ENCODE measurements at places on chromosomes 3 and 15.
A peak's percentile ranks its signal among the peaks of the same experiment; 100 is the strongest.

DNA sequence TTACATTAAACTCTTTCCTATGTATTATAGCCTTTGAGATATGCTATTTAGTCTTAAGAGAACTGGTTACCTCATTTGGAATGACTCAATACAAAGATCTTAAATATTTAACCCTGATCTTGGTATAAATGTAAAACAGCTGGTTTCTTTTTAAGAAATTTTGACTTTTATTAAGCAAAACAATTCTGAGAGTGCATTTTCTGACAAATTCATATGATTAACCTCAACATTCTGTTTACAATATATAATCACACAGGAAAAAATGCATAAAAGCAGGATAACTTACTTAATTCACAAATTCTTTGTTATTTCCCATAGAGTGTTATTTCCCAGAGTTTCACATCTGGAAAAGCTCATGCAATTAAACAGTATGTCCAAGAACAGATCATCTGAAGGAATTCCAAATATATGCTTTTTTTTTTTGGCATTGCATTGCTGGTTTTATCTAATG, 400.4 kb upstream of the THBS1 start:
- DNase-seq = no peak

DNA sequence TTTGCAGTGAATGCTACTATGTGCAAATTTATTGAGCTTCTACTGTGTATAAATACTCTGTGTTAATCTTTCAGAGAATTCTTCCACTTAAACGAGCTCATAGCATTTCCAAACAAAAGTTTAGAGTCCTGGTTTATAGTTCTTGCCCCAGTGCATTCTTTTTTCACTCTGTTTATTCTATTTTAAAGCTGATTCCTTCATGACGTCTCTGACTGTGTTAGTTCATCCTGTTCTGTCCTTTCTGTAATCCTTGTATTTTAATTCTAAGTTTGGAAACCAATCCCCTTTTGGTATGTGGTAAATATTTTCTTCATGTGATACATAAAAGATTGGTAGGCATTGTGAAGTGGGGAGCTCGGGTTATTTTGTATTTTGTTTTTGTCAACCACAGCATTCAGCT, 18.7 kb downstream of the P2RY14 start:
- DNase-seq = no peak

DNA sequence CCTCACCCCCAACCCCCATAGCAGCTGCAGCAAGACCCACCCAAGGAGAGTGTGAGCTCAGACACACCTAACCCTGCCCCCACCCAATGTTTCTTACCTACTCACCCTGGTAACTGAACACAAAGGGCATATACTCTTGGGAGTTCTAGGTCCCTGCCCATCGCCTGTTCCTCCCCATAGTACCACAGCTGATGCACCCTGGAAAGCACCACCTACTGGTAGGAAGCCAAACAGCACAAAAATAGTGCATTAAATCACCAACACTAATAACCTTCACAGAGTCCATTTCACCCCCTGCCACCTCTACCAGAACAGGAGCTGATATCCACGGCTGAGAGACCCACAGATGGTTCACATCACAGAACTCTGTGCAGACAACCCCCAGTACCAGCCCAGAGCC, 245.2 kb downstream of the EFHB start:
- no peak for DNase-seq

- peak; percentile 14 for DNase-seq
These were observed 101.2 kb upstream of the PTX3 start for GRCh38 chr3:157335233-157336076.

- no peak for DNase-seq
These were observed 66.7 kb downstream of the FBXL22 start for GRCh38 chr15:63663906-63664305.

DNA sequence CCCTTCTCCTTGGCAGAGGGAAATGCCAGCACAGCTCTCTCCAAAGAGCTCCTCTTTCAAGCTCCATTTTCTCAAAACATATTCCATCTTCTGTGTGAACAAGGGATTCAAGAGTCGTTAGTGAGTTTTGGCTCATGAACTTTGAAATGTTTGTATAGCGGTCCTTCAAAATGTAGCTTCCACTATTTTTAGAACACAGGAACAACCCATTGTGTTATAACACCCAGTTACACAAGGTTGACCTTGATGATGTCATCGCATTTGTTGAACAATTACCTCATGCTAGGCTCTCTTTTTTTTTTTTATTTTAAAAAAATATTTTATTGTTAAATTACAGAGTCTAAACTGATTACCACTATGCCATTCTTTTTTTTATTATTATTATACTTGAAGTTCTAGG, 251.7 kb downstream of the THSD4 start:
- DNase-seq = no peak

GRCh38 chr3:182500289-182500688, 293.0 kb upstream of the ATP11B start:
- DNase-seq = no peak

DNA sequence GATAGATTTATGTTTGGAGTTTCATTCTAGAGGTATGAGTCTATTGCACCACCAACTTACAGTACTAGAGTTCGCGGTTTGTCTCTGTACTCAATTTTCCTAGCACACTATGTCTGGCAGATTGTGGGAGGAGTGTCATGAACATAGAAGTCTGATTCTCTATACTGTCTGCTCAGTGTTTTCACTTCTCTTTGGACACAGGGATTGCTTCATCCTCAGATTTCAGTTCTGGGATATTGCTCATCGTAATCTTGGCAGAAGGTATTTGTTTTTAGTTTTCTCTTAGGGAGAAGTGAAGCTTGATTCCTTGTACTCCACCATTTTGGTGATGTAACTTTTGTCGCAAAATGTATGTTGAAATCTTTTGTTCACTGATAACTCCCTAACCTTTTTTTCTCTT, 27.8 kb upstream of the AZI2 start:
- DNase-seq = no peak

- no peak for DNase-seq
These were observed 6.5 kb upstream of the ARL8B start for GRCh38 chr3:5115506-5116162.

DNA sequence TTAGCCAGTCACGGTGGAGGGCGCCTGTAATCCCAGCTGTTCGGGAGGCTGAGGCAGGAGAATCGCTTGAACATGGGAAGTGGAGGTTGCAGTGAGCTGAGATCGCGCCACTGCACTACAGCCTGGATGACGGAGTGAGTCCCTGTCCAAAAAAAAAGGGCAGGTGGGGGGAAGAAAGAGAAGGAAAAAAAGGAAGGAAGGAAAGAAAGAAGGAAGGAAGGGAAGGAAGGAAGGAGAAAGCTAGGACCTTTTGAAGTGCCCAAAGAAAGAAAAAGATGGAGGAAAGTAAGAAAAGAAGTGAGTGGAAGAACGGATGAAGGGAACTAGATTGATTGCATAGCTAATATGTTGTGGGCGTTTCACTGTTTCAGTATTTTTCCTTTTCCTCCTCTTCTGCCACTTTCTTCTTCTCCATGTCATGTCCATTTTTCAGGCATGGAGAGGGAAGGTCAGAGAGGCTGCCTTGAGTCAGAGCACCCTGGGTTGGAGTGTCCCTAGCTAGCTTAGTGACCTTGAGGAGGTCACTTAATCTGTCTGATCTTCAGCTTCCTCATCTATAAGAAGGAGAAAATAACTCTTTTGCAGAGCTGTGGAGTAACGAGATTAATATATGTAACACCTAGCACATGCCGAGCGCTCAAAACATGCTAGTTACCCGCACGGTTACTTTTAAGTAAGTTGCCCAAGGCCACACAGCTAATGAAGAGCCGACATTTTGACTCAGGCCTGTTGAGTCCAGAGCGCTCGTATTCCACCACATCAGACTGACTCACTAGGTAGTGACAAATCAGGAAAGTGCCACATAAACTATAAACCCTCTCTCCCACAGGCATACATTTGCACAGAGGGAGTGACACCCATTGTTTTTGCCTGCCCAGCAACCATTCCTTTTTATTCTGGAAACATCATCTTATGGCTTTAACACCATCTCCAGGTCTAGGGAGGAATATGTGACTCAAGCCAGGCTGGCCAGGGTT, 42.2 kb downstream of the BHLHE40 start:
- no peak for DNase-seq

All from anterior cingulate cortex (tissue), 58 donors.